ENCODE measurements at places on chromosomes 12 and 14.

DNA sequence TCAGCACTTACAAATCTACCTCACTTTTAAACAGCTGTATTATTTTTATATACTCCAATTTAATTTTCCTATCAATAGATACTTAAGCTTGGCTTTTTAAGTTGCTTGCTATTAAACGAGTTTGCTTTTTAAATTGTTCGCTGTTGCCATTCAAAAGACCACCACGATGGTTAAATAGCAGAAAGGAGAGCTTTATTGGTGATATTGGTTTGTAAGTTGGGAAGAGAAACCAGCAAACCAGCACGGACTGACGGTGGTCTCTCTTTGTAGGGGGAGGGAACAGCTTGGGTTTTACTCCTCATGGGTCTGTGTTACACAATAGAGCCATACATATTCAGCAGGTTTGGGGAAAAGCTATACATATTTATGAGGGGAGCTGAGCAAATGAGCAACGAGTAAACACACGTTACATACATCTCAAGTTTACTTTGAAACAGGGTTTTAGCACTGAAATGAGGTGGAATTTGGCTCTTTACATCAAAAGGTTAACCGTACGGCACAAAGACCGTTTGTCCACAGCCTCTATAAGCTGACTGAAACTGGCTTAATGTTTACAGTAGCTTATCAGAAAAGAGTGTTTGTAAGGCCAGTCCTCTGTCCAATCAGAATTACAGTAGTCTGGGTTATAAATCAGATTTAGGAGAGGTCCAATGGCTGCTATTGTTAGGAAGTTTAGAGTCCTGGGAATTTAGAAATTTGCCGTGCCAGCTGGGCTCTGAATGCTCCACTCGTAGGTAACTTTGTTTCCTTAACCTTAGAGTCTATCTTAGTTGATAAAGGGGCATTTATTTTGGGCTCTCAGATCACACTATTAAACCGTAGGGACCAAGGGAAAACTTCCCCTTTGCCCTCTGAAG is 69.7 kb upstream of the DHRS4 start:
- no peak for DNase-seq

GRCh38 chr14:51780741-51781140 is 79.7 kb upstream of the GNG2 start:
- no peak for DNase-seq

GRCh38 chr12:120062976-120063579 is 53.5 kb downstream of the RAB35 start:
- no peak for DNase-seq

DNA sequence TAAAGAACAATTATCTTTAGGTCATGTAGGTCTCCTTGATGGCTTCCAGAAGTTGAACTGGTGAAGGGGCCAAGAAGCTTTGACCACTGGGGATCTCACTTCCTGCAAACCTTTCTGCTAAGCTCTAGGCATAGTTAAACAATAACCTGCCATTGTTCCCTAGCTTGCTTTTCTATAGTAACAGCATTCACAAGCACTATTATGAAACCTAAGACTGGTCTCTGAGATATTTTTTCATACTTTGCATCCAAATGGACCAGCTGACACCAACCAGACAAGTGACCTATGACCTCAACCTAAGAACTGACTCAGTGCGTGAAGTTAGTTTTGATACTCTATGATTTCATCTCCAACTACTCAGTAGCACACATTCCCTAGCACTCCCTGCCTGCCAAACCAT is 129.1 kb downstream of the PTPRB start:
- DNase-seq, result no peak

DNA sequence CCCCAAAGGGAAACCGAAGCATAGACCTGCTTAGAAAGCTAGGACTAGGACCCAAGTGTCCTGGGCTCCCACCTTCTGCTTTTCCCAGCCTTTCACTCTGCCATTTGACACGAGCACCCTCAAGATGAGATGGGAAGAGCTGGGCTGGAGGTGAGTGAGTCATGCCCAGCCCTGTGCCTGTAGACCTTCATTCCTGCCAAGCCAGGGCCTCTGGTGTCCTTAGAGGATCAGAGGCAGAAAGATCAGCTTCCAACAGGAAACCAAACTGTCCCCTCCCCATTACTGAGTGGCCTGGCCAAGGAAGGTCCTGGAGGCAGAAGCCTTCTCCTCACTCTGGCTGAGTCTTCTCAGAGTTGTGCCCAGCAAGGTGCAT is 3.5 kb downstream of the TMEM63C start:
- no peak for DNase-seq
